Effector CD8-positive, alpha-beta T cell (primary cell): ENCODE measurements at places on chromosomes 6 and 20.

- DNase-seq: no peak
These were observed 640.5 kb downstream of the DHX35 start for GRCh38 chr20:39602649-39603048.

DNA sequence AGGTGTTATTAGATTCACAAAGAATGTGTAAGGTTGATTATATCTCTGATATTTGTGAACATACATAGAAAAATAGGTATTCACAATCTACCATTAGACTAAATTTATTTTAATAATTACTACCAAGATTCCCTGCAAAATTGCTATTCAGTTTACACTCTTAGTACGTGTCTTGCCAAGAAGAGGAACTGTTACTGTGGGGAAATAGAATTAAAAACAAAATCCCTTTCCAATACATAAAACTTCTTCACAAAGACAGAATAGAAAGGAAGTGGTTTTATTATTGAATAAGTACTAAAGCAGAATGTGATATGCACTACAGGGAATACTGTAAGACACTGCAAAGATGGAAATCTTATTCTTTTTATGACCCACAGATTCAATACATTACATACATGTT is 17.0 kb downstream of the RAB32 start:
- no peak for DNase-seq

GRCh38 chr20:13267231-13267630 is 46.2 kb downstream of the ISM1 start:
- no peak for DNase-seq

DNA sequence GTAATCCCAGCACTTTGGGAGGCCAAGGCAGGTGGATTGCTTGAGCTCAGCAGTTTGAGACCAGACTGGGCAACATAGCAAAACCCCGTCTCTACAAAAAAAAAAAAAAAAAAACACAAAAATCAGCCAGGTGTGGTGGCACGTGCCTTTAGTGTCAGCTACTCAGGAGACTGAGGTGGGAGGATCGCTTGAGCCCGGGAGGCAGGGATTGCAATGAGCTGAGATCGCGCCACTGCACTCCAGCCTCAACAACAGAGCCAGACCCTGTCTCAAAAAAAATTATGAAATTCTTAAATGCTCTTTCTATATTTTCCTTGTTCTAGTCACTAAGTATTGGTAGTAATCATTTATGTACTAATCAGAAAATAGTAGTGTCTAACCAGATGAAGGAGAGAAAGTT is 30.6 kb downstream of the SYTL3 start:
- no peak for DNase-seq

- no peak for DNase-seq
These were observed 319.6 kb upstream of the POU3F2 start for GRCh38 chr6:98514796-98515195.

- DNase-seq: no peak
These were observed 44.1 kb downstream of the TXNDC5 start for GRCh38 chr6:7866526-7866925.

GRCh38 chr20:61837200-61837599 is 228.5 kb downstream of the TAF4 start:
- DNase-seq: no peak

- no peak for DNase-seq
These were observed 107.8 kb downstream of the SYNE1 start for GRCh38 chr6:152529369-152529768.

GRCh38 chr6:344816-345340 is 46.7 kb upstream of the IRF4 start:
- DNase-seq: no peak

GRCh38 chr6:34138914-34139510 is 6.9 kb downstream of the GRM4 start:
- DNase-seq: no peak

DNA sequence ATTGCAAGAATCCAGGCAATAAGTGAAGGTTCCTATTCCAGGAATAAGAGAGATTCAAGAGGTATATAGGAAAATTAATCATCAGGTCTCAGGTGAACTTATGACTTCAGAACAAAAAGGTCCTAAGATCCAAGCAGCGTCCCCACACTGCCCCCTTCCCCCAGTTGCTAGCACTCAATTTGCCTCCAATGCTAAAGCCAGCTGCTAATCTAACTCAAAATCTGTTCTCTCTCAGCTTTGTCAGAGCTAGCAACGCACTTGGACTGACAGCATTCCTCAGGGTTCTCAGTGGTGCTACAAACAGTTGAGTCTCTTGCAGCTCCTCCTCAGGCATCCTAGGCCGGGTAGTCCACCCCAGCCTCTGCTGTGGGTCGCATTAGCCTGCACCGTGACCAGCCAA is 148.3 kb downstream of the RFX6 start:
- DNase-seq: no peak

GRCh38 chr6:15077006-15077405 is 168.9 kb upstream of the JARID2 start:
- DNase-seq: no peak

- no peak for DNase-seq
These were observed 497.2 kb upstream of the CDH4 start for GRCh38 chr20:60754856-60755255.

GRCh38 chr20:872855-873520 is 39.5 kb downstream of the FAM110A start:
- no peak for DNase-seq

GRCh38 chr6:155454008-155454407 is 1.6 kb downstream of the NOX3 start:
- DNase-seq: no peak

GRCh38 chr6:195861-196360 is 96.4 kb upstream of the DUSP22 start:
- peak; percentile 9 for DNase-seq

- no peak for DNase-seq
These were observed 163.4 kb upstream of the AFDN start for GRCh38 chr6:167663316-167663715.

- DNase-seq: no peak
These were observed 236.6 kb upstream of the BMP2 start for GRCh38 chr20:6530779-6531315.

DNA sequence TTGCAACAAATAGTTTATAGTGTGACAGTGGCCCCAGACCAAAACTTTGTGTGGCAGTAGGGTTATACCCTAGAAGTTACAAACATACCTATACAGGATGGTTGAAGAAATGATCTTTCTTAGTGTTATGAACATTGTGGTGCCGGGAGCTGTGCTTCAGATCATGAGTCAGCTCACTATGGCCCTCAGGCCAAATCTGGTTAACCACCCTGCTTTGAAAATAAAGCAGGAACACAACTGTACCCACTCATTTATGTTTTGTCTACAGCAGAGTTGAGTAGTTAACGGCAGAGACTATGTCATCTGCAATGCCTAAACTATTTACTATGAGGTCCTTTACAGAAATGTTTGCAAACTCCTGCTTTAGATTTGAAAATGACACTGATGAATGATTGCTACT is 24.3 kb downstream of the AKAP7 start:
- no peak for DNase-seq

GRCh38 chr20:46252352-46253091 is 55.8 kb downstream of the CDH22 start:
- DNase-seq: no peak

- DNase-seq: no peak
These were observed 954.0 kb upstream of the MAN1A1 start for GRCh38 chr6:120303527-120303926.

- no peak for DNase-seq
These were observed 38.8 kb upstream of the ZFP64 start for GRCh38 chr20:52230409-52230808.

DNA sequence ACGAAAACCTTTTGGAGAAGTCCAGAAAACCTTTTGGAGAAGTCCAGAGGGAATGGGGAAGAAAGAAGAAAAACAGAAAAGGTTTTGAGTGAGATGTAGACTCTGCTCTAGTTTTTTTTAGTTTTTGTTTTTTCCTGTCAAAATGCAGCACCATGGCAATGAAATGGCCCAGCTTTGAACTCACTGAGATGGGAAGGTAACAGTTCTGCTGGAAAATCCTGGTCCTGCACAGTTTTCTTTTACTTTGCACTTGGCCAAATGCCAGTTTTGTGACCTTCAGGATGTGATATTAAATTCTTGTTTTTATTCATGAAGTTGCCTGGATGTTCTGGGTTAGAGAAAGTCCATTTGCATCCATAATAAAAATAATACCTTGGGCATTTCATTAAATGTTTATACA is 145.7 kb downstream of the CFAP61 start:
- no peak for DNase-seq

GRCh38 chr6:46392294-46392693 is 99.0 kb downstream of the RCAN2 start:
- no peak for DNase-seq

DNA sequence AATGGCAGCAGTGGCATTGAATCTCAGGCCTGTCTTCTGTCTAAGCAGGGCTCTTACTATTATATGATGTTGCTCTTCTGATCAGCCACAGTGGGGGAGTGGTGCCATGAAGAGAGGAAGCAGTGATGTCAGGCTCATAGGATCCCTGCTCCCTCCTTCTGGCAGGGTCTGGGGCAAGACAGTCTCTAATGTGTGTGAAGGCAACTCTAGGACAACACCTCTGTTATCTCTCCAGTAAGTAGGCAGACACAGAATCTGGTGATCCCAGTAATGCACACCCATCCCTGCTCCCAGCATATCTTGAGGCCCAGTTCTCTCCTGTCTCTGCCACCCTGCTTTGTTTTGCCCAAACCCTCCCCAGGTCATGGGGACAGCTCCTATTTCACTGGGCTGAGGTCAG is 8.8 kb downstream of the C20orf202 start:
- DNase-seq: no peak

- DNase-seq: no peak
These were observed 75.8 kb downstream of the PERP start for GRCh38 chr6:138031417-138031816.

DNA sequence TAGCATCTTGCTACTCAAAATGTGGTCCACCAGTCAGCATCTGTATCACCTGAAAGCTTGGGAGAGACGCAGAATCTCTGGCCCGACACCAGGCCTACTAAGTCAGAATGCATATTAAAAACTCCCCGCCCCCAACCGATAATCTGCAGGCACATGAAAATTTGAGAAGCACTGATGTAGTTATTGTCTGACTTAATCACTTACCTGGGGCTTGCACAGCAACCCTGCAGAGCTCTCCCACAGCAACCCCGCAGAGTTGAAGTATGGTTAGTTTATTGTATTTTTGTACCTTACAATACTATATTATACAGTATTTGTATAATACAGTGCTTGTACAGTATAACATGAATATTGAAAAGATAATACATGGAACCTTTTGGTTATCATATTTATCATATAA is 53.7 kb downstream of the KLHL31 start:
- no peak for DNase-seq
